ENCODE measurements at places on chromosomes 4 and X. TPM values are rescaled to one million over a fixed set of nuclear protein-coding genes. Genes with fewer than 3 reads are reported as not detected.

The TMPRSS11B gene
- not detected for total RNA-seq

The CT55 gene
- not detected for total RNA-seq

The DCAF4L1 gene
- 0.15 TPM for total RNA-seq

The CT45A3 gene
- not detected for total RNA-seq

All from endodermal cell (in vitro differentiated cells).